NCI-H2171 (cell line): ENCODE measurements at places on chromosomes 12 and 14.

GRCh38 chr12:40382217-40382616 is 157.4 kb downstream of the LRRK2 start:
- no peak for DNase-seq

DNA sequence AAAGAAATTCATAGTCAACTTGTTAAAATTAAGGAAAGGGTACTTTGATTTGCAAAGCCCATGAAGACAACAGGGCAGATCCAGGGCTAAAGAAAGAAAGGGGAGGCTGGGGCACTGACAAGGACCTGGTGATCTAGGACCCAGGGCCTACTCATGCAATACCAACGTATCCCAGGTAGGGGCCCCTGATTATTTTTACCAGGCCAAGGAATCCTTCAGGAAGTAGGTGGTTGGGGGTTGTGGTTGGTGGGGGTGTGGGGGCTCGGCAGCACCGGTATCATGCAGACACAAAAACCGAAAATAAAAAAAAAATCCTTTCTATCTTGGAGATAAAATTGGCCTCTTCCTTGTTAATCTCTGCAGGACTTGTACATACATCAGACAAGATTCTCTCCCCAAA is 47.5 kb downstream of the GSC start:
- no peak for DNase-seq

GRCh38 chr14:56159066-56159465 is 40.9 kb downstream of the PELI2 start:
- no peak for DNase-seq

DNA sequence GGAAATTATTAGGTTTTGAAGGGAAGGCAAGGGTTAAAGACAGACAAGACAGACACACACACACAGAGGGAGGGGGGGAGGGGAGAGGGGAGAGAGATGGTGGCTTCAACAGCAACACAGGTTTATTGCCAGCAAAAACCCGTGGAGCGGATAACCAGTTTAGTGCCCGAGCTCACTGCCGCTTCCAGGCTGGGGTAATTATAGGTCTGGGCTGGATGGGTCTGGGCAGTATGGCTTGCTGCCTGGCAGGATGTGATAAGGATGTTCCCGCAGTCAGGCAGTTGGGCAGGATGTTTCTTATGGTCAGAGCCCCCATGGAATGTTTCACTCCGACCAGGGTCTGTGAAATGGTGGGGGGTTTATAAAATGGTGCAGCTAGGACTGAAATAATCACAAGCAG is 4.4 kb upstream of the TDRD9 start:
- no peak for DNase-seq

DNA sequence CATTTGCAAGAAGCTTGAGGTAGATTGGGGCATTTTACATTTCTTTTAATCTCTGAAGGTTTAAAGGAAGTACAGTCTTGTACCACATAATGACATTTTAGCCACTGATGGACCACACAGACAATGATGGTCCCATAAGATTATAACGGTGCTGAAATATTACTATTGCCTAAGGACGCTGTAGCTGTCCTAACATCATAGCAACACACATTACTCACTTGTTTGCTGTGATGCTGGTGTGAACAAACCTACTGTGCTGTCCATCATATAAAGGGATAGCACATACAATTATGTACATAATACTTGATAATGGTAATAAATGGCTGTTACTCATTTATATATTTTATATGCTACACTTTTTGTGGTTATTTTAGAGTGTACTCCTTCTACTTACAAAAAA is 127.1 kb upstream of the CPNE8 start:
- no peak for DNase-seq

DNA sequence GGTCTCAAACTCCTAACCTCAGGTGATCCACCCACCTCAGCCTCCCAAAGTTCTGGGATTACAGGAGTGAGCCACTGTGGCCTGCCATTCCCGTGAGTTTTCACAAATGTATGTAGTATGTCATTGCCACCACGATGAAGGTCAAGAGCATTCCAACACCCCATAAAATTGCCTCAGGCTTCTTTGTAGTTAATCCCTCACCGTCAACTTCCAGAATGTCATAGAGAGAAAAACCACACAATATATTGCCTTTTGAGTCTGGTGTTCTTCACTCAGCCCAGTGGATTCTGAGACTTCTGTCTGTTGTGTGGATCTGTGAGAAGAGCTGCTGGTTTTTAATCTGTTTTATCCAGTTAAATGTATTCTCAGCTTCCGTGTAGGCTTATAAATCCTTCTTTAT is 12.6 kb upstream of the CFAP251 start:
- no peak for DNase-seq

DNA sequence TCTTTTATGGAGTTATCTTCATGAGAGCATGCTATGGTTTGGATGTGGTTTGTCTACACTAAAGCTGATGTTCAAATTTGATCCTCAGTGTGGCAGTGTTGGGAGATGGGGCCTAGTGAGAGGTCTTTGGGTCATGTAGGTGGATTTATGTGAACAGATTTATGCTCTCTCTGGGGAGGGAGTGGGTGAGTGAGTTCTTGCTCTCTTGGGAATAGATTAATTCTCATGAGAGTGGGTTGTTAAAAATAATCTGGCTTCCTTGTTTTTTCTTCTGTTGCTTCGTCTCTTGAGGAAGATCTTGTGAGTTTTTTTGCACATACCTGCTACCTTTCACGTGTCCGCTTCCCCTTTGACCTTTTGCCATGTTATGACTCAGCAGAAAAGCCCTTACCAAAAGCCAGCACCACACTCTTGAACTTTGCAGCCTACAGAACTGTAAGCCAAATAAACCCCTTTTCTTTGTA is 20.5 kb downstream of the DERA start:
- peak; percentile 27 for DNase-seq

DNA sequence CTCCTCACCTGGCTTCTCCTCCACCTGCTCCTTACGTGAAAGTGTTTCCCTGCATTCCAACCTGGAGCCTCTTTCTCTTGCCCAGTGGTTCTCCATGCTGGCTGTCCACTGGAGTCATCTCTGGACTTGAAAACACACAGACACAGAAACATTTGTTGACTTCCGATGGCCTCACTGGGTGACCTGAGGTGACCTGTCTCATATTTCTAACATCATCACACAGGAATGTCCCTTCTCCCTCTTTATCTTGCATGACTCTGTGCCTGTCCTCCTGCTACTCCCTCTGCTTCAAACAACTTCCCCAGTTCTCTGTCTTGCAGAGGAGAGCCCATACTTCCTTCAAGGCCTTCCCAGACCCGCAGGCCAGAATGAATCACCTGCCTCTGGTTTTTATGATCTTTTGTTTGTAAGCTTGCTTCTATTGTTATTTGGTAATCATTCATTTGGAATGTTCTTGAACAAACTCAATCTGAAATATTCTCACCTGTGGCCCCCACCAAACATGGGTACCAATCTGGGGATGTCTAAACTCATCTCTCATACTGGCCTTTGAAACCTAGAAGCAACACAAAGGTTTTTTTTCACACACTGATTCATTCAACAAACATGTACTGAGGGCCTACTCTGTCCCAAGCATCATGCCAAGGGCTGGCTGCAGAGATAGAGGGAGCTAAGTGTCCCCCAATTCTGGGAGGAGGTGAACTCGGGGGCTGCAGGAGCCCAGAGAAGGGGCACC is 9.7 kb upstream of the RIN3 start:
- no peak for DNase-seq

GRCh38 chr12:117402363-117402762 is 40.9 kb upstream of the NOS1 start:
- no peak for DNase-seq

GRCh38 chr14:91419044-91419397 is 1.4 kb upstream of the CCDC88C start:
- no peak for DNase-seq

GRCh38 chr12:8914716-8915526 is 612 bp downstream of the PHC1 start:
- no peak for DNase-seq

- DNase-seq: no peak
Measured at GRCh38 chr14:80787876-80788275, 153.7 kb downstream of the CEP128 start.

DNA sequence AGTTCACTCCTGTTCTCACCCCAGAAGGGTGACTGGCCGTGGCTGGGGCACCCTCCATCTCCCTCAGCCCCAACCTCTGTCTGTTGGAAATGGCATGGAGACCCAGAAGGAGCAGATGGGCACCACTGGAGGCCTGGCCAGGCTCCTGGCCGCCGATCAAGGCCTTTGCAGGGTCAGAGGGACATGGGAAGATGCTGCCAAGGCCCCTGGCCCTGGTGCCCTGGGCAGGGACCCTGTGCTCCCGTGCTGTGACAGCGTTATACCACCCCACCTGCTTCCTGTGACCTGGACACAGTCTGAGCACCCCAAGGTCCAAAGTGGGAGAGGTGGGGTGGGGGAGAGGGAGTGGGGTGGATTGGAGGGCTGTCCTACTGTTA is 3.5 kb downstream of the INF2 start:
- DNase-seq: no peak

GRCh38 chr12:131725503-131725902 is 14.6 kb downstream of the SFSWAP start:
- DNase-seq: no peak

DNA sequence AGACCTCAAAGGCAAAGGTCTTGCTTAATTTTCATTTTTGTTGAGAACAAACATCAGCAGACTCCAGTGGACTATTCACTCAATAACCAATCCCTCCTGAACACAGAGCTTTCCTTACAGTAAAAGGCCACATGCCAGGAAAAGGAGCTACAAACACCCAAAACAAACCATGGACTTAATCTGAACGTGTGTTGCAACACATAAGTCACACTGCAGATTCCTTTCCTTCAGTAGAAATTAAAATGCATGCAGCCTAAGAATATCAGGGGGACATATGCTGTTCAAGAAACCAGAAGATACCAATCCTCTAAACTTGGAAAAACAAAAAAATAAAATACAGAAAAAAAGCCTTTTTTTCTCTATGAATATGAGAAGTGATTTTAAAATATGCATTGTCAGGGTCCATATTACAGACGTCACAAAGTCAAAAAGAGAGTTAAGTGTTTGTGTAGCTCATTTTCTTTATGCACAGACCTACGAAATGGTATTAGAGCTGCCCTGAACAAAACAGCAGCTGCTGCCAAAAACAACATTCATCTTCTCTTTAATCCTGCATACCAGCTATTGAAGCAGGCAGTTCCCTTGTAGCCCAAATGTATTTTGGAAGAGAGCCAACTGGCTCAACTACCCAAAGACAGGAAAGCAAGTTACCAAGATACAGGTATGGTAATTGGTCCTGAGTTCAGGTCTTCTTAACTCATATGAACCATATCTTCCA is 26.2 kb downstream of the KITLG start:
- no peak for DNase-seq

- DNase-seq: no peak
Measured at GRCh38 chr12:12209043-12209442, 57.8 kb downstream of the LRP6 start.

GRCh38 chr14:77276295-77276935 is 5.4 kb upstream of the NGB start:
- no peak for DNase-seq

DNA sequence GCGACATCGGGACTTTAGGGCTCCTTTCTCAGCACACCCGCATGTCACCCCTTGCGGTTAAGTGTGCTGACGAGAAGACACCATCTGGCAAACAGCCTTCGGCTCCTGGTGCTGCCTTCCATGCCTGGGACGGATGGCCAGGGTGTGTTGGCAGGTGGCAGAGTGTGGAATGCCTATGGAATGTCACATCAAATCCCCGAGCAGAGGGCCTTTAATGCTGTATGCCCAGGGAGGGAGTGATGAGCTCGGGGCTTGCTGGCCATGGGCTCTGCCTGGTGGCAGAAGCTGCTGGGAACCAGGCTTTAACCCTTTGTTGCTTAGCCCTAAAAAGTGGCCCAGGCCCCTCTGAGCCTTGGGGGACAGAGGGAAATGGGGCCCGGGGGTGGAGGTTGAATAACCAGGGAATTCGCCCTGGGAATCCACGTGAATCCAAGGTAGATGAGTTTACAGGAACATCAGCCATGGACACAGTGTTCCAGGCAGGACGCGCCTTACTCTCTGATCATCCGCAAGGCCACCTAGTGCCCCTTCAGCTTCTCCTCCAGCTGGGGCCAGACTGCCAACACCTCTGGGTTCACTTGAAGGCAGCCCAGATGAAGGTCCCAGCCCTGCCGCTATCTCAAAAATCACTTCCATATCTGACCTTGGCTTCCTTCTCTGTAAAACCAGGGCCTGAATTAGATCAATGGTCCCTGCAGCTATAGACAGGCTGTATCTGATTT is 17.4 kb downstream of the FAM181A start:
- peak; percentile 68 for DNase-seq

- peak; percentile 24 for DNase-seq
Measured at GRCh38 chr14:102218688-102219087, 79.0 kb downstream of the WDR20 start.

- no peak for DNase-seq
Measured at GRCh38 chr14:89217891-89218290, 199.1 kb downstream of the FOXN3 start.

GRCh38 chr12:11136075-11136474 is 1.6 kb upstream of the TAS2R30 start:
- no peak for DNase-seq

- DNase-seq: no peak
Measured at GRCh38 chr12:100830003-100830795, 35.6 kb downstream of the ANO4 start.

GRCh38 chr14:53260286-53260685 is 107.2 kb upstream of the DDHD1 start:
- no peak for DNase-seq

DNA sequence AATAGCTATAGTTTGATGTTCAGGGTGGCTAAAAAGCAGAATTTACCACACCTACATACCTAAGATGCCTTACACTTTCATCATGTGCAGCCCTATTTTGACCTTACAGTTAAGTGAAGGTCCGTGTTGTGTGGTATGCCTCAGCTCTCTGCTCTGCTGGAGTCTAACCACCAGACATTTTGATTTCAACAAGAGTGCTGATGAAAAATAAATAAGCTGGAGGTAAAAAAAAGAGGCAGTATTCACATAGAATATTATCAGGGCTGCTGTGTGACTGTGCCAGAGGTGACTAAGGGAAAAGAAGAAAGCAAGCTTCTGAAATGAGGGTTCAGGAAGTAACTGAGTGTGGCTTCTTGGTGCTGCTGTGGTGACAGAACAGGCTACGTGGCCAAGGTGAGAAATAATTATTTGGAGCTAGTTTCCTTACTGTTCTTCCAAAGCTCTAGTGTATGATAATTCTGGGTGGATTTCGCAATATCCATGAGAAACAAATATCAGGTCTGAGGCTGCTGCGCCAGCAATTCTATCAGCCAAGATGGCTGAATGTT is 188.8 kb downstream of the STXBP6 start:
- DNase-seq: no peak

DNA sequence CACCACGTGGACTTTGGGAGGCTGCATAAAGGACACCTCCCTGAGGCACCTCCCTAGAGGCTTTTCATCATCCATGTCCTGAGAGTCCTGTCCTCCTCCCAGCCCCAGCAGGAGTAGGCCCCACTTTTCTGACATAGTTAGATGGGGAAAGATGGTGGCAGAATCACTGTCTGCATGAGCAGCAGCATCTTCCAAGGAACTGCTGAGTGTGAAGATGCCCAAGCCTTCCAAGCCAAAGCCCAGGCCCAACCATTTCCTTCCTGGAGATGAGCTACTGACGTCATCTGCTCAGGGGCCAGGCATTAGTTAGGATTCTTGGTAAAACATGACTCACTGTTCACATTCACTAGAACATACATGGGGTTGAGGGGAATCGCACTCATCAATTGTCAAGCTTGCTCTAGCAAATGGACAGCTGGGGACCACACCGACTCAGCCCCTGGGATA is 37.3 kb downstream of the VDR start:
- no peak for DNase-seq

- DNase-seq: no peak
Measured at GRCh38 chr12:107529991-107530390, 155.6 kb upstream of the PWP1 start.

- DNase-seq: no peak
Measured at GRCh38 chr14:101881426-101881825, 82.9 kb upstream of the DYNC1H1 start.
